ENCODE measurements at places on chromosomes 11 and 22.
A peak's percentile ranks its signal among the peaks of the same experiment; 100 is the strongest.

- no peak for DNase-seq
These were observed 3.3 kb upstream of the DGCR8 start for GRCh38 chr22:20076627-20077172.

- no peak for DNase-seq
These were observed 6.8 kb downstream of the PYGM start for GRCh38 chr11:64753019-64753379.

GRCh38 chr11:67211656-67212436, 54.4 kb upstream of the GRK2 start:
- DNase-seq = no peak

DNA sequence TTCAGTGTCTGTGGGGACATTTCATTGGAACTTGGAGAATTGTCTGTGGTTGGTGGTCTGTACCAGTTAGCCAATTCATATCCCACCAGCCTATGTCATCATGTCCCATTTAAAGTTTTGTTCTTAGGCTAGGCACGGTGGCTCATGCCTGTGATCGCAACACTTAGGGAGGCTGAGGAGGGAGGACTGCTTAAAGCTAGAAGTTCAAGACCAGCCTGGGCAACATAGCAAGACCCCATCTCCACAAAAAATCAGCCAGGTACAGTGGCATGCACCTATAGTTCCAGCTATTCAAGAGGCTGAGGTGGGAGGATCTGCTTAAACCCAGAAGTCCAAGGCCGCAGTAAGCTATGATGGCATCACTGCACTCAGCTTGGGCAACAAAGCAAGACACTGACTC, 55.6 kb upstream of the CCND1 start:
- DNase-seq = no peak

- no peak for DNase-seq
These were observed 32.3 kb upstream of the P2RY2 start for GRCh38 chr11:73185680-73186293.

DNA sequence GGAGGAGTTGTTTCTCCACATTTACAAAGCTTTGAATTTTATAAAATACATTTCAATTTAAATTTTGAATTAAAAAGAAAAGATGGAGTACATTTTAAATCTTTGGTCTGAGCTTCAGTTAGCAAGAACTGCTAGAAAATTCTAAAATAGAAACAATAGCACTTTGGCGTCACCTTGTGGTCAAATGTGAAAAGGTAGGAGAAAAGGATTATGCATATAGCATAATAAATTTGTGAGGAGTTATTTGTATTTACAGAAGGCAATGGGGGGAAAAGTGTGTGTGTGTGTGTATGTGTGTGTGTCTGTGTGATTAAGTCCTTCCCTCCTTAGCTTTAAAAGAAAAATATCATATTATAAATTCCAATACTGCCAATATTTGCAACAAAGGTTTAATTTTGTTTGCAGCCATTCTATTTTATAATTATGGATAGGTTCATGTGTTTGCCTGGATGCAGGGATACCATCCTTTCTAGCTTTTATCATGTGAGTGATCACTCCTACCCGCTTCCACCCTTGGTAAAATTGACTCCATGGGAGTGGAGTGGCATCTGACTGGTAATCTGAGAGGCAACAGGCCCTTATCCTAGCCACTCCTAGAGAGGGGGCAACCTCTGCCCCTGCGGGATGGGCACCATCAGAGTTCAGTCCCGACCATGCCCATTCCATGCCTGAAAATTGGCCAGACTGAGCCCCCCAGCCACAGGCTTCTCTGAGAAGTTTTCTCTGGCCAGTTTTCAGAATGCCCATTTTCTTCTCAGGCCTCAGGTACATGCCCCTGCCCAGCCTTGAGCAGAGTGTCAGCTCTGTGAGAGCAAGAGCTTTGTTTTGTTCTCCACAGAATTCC, 13.6 kb upstream of the LGR4 start:
- DNase-seq = peak; percentile 68

DNA sequence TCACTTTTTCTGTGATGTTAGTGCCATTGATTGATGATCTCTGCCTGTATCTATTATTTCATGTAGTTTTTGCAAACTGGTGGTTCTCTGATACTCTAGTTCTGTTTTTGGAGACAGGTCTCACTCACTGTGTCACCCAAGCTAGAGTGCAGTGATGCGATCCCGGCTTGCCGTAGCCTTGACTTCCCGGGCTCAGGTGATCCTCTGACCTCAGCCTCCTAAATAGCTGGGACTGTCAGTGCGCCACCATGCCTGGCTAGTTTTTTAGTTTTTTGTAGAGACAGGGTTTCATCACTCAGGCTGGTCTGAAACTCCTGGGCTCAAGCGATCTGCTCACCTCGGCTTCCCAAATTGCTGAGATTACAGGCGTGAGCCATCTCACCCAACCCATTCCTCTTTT, 16.4 kb downstream of the TEAD1 start:
- no peak for DNase-seq

Data from CD4-positive, alpha-beta T cell treated with Interleukin-21 for 1 hour (primary cell).